NCI-H524 treated with DMSO at 0.1 percent for 48 hours (cell line): ENCODE measurements at places on chromosomes 11 and 22.

DNA sequence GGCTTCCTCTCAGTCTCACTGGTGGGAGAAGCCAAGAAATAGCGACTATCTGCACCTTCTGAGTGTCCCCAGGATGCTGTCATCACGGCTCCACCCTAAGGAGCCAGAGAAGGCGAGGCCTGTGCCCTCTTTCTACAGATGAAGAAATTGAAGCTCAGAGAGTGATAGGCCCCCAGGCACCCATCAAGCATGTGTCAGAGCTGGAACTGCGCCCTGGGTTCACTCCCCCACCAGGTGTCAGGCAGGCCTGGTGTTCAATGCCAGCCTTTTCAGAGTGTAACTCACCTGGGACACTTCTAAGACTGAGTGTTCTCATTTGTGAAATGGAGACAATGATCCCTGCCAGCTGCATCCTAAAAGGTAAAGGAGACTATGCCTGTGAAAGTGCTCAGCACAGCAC is 127.3 kb upstream of the SEZ6L start:
- no peak for DNase-seq

- no peak for DNase-seq
These were observed 25.8 kb downstream of the ADAMTS8 start for GRCh38 chr11:130402570-130402969.

- no peak for DNase-seq
These were observed 42.6 kb upstream of the P4HA3 start for GRCh38 chr11:74354036-74354435.

DNA sequence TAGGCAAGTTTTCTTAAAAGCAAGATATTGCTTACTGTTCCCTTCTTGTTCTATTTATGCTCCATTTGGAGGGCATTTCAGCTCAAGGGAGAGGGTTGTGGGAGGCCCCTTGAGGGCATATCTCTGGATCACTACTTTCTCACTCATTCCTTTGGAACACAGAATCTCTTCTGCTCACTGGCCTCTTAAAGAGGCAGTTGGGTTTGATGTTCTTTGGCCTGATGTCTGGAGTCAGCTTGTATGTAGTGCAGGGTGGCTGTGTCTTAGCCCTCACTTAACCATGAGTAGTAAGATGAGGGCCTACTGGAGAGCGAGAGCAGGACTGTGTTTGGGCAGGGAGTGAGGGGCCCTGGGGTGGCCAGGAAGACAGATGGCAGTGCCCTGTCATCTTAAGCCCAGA is 3.6 kb downstream of the INCENP start:
- no peak for DNase-seq

GRCh38 chr11:121656328-121657090 is 203.7 kb upstream of the SORL1-AS1 start:
- DNase-seq: no peak

DNA sequence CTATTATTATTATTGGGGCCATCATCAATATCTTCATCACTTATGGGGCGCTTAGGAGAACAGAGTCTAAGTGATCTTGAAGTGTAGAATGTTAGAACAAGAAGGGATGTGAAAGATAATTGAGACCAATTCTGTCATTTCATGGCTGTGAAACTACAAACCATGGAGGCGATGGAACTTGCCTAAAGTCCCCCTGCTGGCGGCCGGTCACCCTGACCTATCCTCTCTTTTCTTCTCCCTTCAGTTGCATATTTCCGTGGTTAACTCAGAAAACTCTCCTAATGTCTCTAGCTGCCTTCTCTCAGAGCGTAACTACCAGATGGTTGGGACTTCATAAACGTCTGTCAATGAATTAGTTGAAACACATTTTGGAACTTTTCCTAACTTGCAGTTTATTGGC is 6.6 kb upstream of the OR4B1 start:
- no peak for DNase-seq

- DNase-seq: no peak
These were observed 8.2 kb upstream of the PARVG start for GRCh38 chr22:44172370-44173108.

DNA sequence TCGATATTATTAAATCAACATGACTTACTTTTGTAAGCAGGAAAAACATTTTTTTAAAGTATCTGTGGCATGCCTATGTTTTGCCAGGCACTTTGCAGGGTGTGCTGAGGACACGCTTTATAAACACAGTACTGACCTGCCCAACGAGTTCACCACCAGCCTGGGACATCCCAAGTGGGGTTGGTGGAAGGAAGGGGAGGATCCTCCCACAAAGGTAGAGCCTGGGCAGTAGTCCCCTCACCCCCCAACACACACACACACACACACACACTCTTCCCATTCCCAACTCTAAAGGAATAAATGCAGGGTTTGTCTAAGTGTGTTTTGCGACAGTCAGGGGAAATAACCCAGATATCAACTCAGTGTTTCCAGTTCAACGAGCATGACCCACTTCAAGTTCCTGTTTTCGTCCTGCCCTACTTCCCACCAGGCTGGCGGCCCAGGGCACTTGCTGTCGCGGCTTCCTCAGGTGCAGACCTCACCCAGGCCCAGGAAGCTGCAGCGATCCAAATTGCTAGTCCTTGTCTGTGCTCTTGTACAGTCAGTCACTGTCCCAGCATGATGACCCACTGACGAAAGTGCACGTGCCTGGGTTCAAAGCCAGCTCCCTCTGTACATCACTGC is 3.1 kb downstream of the CERK start:
- DNase-seq: no peak
